ENCODE measurements at places on chromosomes 6 and 20.
A peak's percentile ranks its signal among the peaks of the same experiment; 100 is the strongest.

- no peaks in the 10 kb centered on the region for H3K27me3 ChIP-seq
- H3K4me1 ChIP-seq, result no peaks in the 10 kb centered on the region
- DNase-seq, result no peak
- H3K36me3 ChIP-seq, result no peaks in the 10 kb centered on the region
Observed at GRCh38 chr20:8757146-8757545, 311.7 kb upstream of the PLCB4 start.

DNA sequence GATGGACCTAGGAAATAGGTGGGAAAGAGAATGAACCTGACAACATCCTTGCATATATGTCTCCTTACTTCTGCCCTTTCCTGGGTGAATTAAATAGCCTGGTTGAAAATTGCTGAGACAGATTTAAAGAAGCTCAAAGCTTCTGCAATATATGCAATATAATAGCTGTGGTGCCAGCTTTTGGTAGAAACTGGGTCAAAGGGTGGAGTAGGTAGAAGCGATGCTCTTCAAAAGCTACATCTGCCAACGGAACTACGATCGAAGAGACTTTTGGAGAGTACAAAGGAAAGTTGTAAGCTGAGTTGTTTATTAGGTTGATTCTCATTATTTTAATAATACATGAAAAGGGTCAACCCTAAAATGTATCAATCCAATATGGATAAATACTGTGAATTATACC lies 22.8 kb upstream of the TTK start:
- H3K27me3 ChIP-seq, result no peaks in the 10 kb centered on the region
- no peaks in the 10 kb centered on the region for H3K4me1 ChIP-seq
- no peak overlapping the region for H3K4me3 ChIP-seq
- H3K36me3 ChIP-seq, result no peaks in the 10 kb centered on the region
- no peak for DNase-seq

DNA sequence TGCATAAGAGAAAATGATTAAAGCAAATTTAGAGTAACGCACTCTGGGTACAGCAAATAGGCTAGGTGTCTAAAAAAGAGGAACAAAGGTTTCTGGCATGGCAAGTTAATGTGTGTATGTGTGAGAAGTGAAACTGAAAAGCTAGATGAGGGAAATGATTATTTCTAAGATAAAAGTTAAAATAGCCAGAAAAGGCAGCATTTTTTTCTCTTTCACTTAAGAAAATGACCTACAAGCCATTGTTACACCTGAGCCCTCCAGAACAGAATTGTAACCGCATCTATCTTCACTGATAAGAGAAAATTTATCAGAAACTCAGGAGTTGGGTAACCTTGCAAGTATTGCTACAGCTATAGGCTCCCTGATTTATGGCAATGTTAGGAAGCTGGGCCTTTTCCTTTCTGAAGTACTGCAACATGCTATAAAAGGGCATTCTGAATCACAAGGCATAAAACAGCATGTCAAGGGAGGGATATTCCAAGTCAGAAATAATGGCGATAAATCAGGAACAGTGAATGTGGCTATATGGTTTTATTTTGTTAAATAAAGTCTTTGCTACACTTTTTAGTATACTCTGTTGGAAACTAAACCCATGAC lies 395.3 kb downstream of the TBC1D32 start:
- H3K4me1 ChIP-seq, result no peaks in the 10 kb centered on the region
- H3K27ac ChIP-seq, result no peak overlapping the region
- H3K36me3 ChIP-seq, result no peaks in the 10 kb centered on the region
- no peaks in the 10 kb centered on the region for H3K27me3 ChIP-seq
- no peak for DNase-seq

DNA sequence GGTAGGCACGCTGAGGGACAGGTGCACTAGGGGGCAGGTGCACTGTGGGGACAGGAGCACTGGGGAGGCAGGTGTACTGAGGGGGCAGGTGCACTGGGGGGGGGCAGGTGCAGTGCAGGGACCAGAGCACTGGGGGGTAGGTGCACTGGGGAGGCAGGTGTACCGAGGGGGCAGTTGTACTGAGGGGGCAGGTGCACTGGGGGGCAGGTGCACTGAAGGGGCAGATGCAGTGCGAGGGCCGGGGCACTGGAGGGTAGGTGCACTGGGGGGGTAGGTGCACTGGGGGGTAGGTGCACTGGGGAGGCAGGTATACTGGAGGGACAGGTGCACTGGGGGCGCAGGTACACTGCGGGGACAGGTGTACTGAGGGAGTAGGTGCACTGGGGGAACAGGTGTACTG lies 39.5 kb downstream of the DAAM2 start:
- H3K4me3 ChIP-seq, result no peak overlapping the region
- DNase-seq, result no peak
- no peaks in the 10 kb centered on the region for H3K27me3 ChIP-seq
- H3K4me1 ChIP-seq, result no peaks in the 10 kb centered on the region
- no peaks in the 10 kb centered on the region for H3K36me3 ChIP-seq

- no peak overlapping the region for H3K27ac ChIP-seq
- H3K4me3 ChIP-seq, result no peak overlapping the region
- no peaks in the 10 kb centered on the region for H3K27me3 ChIP-seq
- no peaks in the 10 kb centered on the region for H3K4me1 ChIP-seq
- H3K36me3 ChIP-seq, result no peaks in the 10 kb centered on the region
Observed at GRCh38 chr6:48369100-48369499, 258.1 kb upstream of the PTCHD4 start.

DNA sequence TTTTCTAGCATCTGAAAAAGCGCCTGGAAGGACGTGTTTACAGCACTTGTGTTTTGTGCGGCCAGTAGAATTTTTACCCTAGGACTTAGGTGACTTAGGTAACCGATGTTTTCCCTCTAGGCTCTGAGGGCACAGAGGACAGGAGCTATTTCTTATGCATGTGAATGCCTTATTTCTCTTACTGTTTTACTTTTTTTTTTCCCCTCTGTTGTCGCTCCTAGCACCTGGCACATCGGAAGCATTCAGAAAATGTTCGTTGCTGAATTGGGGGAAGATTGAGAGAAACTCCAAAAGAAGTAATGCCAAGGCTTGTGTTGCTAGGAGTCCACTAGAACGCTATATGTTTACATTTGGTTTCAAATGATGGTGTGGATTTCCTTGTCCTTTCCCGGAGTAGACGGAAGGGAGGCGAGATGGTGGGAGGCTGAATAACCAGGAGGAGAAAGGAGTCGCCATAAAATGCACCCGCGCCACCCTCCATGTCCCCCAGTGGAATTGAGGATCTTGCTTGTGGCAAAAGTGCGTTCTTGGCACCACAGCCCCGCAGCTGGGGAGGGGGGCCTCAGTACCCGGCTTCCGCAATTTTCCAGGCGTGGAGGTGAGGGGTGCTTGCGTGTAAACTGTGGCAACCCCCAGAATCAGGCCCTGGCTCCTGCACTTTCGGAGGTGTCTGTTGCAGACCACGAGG lies 6.9 kb downstream of the OLIG3 start:
- peaks cover 46% of the 10 kb centered on the region for H3K27me3 ChIP-seq
- no peak overlapping the region for H3K4me3 ChIP-seq
- peaks cover 27% of the 10 kb centered on the region for H3K4me1 ChIP-seq
- no peak for DNase-seq
- H3K27ac ChIP-seq, result no peak overlapping the region

DNA sequence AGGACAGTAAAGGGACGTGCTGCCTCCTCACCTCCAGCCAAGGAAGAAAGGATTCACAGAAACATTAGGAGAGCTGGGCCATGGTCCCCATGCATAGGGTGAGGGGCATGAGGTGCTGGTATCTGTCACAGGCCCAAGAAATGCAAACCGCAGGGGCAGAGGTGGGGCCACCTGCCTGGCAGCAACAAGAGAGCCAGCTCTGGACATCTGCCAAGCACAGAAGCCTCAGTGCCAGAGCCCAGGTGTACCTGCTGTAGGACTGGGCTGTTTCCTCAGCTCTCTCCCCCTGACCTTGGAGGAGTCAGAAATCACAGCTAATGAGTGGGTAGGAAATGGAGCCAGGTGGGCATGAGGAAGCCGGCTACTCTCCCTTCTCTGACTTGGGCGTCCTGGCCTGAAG lies 45.3 kb downstream of the SLC2A12 start:
- H3K27ac ChIP-seq, result no peak overlapping the region
- H3K4me3 ChIP-seq, result no peak overlapping the region
- H3K36me3 ChIP-seq, result no peaks in the 10 kb centered on the region

DNA sequence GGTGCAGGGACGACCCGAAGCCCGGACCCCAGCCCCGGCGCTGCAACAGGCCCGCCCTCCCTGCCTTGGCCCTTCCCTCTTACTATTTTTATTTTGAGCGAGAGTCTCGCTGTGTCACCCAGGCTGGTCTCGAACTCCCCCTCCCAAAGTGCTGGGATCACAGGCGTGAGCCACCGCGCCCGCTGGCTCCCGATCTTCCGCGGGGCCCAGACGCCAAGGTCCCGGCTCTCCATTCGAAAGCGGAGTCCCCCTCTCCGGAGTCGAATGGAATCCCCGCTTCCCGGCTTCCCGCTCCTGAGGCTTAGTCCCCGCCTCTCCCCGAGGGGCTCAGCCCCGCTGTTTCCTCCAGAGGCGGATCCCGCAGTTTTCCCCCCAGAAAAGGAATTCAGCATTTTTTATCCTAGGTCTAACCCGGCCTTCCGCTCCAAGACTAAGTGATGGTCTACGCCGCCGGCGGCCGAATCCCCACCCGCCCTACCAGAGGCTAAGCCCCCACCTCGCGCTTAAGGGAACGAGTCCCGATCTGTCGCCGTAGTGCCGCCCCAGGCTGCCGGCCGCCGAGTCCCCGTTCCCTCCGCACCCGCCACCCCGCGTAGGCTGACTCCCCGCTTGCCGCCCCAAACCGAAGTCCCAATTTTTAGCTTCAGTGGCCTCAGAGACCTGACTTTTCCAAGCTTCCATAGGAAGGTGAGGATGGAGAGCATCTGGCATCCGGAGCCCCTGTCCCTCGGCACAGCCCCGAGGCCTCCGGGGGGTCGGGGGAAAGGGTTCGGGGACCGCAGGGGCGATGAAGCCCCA lies 11.5 kb upstream of the TMC2 start:
- no peaks in the 10 kb centered on the region for H3K36me3 ChIP-seq
- peak; percentile 29 for DNase-seq
- H3K4me1 ChIP-seq, result peaks cover 15% of the 10 kb centered on the region
- peak overlapping the region; percentile 97 for H3K4me3 ChIP-seq
- H3K27me3 ChIP-seq, result no peaks in the 10 kb centered on the region

GRCh38 chr6:150635906-150636514 lies 36.3 kb downstream of the PLEKHG1 start:
- no peak for DNase-seq
- no peak overlapping the region for H3K4me3 ChIP-seq
- no peaks in the 10 kb centered on the region for H3K27me3 ChIP-seq
- no peaks in the 10 kb centered on the region for H3K36me3 ChIP-seq

GRCh38 chr6:101597693-101598092 lies 204.2 kb downstream of the GRIK2 start:
- no peak overlapping the region for H3K27ac ChIP-seq
- H3K36me3 ChIP-seq, result no peaks in the 10 kb centered on the region
- no peak overlapping the region for H3K4me3 ChIP-seq

DNA sequence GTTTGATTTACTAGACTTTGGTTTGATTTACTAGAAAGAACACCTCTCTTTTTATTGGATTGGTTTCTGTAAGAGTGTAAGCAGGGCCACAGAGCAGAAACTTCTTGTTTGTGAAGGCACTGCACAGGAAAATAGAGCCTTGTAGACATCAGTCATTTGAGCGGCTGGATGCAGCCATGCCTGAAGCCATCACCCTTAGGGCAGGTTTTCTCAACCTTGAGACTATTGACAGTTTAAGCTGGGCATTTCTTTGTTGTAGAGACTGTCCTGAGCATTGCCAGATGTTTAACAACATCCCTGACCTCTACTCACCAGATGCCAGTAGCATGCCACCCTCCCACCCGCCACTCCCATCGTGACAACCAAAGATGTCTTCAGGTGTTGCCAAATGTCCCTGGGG lies 130.2 kb upstream of the SULF2 start:
- H3K4me1 ChIP-seq, result no peaks in the 10 kb centered on the region
- H3K36me3 ChIP-seq, result no peaks in the 10 kb centered on the region
- H3K27ac ChIP-seq, result no peak overlapping the region

- H3K27me3 ChIP-seq, result no peaks in the 10 kb centered on the region
- DNase-seq, result no peak
- H3K4me1 ChIP-seq, result no peaks in the 10 kb centered on the region
- H3K36me3 ChIP-seq, result no peaks in the 10 kb centered on the region
- H3K4me3 ChIP-seq, result no peak overlapping the region
- H3K27ac ChIP-seq, result no peak overlapping the region
Observed at GRCh38 chr6:73152966-73153757, 72.1 kb downstream of the KHDC1L start.
